ENCODE measurements at places on chromosomes 2 and 18.

DNA sequence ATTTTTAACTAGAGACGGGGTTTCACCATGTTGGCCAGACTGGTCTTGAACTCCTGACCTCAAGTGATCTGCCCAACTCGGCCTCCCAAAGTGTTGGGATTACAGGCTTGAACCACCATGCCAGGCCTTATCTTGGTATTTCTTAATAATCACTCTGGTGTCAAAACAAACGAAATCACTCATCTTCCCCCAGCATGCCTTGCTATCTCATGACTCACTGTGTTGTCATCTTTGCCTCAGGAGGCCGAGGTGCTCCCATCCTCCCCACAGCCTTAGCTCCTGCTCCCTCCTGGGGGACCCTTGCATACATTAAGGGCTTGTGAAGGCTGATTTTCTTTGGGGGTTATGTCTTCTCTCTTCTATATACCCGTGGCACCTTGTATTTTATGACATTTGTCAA is 250.1 kb upstream of the DPP10 start:
- no peak for DNase-seq

GRCh38 chr2:166337932-166338331 is 37.8 kb downstream of the SCN9A start:
- no peak for DNase-seq

- DNase-seq = no peak
Observed at GRCh38 chr18:59661891-59662701, 35.1 kb downstream of the CCBE1 start.

DNA sequence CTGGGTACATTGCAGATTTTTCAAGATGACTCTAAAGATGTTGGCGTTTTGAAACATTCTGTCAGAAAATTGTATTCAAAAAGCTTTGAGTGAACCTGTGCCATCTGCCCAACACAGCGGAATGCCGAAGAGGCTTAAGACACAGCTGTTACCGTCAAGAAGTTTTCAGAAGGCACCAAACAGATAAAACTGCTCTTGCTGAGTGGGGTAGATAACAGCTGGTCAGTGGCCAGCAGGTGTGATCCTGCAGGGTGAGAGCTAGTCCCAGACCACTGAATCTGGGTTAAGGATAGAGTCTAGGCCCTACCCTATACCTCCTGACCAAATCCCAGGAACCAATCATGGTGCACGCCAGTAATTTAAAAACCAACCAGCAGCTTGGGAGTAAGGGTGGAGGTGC is 60.5 kb upstream of the B3GNT7 start:
- no peak for DNase-seq

GRCh38 chr2:192571636-192572035 is 376.9 kb upstream of the TMEFF2 start:
- DNase-seq = no peak

- DNase-seq = no peak
Observed at GRCh38 chr2:158411748-158412147, 44.8 kb downstream of the CCDC148 start.

- DNase-seq = no peak
Observed at GRCh38 chr2:19711470-19712372, 190.1 kb downstream of the TTC32 start.

GRCh38 chr2:66189553-66189952 is 245.4 kb upstream of the MEIS1 start:
- DNase-seq = no peak

GRCh38 chr2:182259629-182260150 is 167.1 kb downstream of the PDE1A start:
- DNase-seq = no peak

GRCh38 chr2:104368089-104368488 is 485.8 kb upstream of the POU3F3 start:
- DNase-seq = no peak

DNA sequence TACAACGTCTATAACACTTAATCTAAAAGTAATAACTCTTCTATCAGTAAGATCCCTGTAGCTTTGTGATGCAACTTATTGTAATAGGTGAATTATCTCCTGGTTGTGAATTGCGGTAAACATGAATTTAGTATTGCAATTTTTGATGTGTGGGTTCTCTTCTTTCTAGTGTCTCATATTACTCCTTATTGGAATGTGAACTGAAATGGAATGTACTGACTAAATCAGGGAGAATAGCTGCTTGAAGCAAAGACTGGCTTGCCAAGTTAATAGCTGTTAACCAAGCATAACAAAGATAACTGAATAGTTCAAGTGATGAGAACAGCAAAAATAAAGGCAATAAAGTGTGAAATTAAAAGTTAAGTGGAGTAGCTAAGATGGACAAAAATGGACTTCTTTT is 60.5 kb upstream of the TFPI start:
- no peak for DNase-seq

All from NCI-H2107 (cell line).